ENCODE measurements at places on chromosomes 7 and 10. TPM values are rescaled to one million over a fixed set of nuclear protein-coding genes. Genes with fewer than 3 reads are reported as not detected.

GRCh38 chr7:135747366-135747765, 1.2 kb downstream of the FAM180A start:
- no peaks in the 10 kb centered on the region for H3K36me3 ChIP-seq
- peaks cover 1% of the 10 kb centered on the region for H3K27me3 ChIP-seq
- H3K4me3 ChIP-seq: no peak overlapping the region

- H3K27me3 ChIP-seq: no peaks in the 10 kb centered on the region
- H3K4me1 ChIP-seq: peaks cover 18% of the 10 kb centered on the region
- no peak overlapping the region for H3K4me3 ChIP-seq
- DNase-seq: peak; percentile 56
- peaks cover 7% of the 10 kb centered on the region for H3K36me3 ChIP-seq
Measured at GRCh38 chr7:29105752-29106668, 40.3 kb downstream of the CPVL start.

GRCh38 chr10:31912898-31913850, 15.5 kb downstream of the ARHGAP12 start:
- no peak overlapping the region for H3K4me3 ChIP-seq
- peak; percentile 38 for DNase-seq
- H3K4me1 ChIP-seq: peaks cover 47% of the 10 kb centered on the region
- no peaks in the 10 kb centered on the region for H3K27me3 ChIP-seq
- H3K36me3 ChIP-seq: peaks cover 6% of the 10 kb centered on the region
- H3K27ac ChIP-seq: peak overlapping the region; percentile 29

DNA sequence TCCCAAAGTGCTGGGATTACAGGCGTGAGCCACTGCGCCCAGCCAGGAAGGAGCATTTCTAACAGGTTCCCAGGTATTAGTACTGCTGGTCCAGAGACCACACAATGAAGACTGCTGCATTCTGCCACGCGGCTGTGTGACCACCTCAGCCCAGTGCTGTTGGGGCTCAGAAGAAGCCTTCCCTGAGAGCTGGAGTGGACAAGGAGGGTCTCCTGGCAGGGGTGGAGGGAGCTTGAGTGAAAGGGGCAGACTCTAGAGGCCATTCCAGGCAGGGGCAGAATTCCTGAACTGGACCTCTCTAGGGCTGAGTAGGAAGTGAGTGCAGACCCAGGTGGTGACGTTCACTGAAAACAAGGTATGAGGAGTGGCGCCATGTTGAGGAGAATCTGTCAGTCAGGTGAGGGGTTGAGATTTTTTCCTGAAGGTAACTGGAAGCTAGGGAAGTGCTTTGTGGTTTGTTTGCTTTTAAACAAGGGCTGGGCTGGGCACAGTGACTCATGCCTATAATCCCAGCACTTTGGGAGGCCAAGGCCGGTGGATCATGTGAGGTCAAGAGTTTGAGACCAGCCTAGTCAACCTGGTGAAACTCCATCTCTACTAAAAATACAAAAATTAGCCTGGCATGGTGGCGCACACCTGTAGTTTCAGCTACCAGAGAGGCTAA, 67.6 kb downstream of the TACC2 start:
- H3K27me3 ChIP-seq: no peaks in the 10 kb centered on the region
- peaks cover 9% of the 10 kb centered on the region for H3K36me3 ChIP-seq
- no peak overlapping the region for H3K4me3 ChIP-seq
- peak overlapping the region; percentile 30 for H3K27ac ChIP-seq

DNA sequence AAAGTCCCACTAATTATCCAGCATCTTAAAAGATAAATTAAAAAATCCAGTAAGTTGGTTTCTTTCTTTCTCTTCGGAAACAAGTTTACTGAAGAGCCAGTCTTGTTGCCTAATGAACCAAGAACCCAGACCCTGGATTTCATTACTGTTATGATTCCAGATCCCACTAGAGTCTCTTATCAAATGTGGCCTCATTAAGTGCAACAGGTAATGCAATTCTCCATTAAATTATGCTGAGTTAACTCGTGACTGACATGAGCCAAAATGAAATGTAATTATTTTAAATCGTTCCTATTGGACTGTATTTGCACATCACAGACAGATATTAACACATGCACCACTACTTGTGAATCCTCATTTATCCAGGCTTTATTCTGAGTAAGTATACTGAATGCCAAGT, 115.6 kb downstream of the NXPH1 start:
- DNase-seq: no peak
- no peaks in the 10 kb centered on the region for H3K36me3 ChIP-seq
- no peak overlapping the region for H3K27ac ChIP-seq
- no peak overlapping the region for H3K4me3 ChIP-seq

- peak; percentile 63 for DNase-seq
- H3K36me3 ChIP-seq: peaks cover 2% of the 10 kb centered on the region
- no peak overlapping the region for H3K4me3 ChIP-seq
- no peaks in the 10 kb centered on the region for H3K27me3 ChIP-seq
- peaks cover 31% of the 10 kb centered on the region for H3K4me1 ChIP-seq
Measured at GRCh38 chr10:131983780-131984179, 2.1 kb upstream of the BNIP3 start.

DNA sequence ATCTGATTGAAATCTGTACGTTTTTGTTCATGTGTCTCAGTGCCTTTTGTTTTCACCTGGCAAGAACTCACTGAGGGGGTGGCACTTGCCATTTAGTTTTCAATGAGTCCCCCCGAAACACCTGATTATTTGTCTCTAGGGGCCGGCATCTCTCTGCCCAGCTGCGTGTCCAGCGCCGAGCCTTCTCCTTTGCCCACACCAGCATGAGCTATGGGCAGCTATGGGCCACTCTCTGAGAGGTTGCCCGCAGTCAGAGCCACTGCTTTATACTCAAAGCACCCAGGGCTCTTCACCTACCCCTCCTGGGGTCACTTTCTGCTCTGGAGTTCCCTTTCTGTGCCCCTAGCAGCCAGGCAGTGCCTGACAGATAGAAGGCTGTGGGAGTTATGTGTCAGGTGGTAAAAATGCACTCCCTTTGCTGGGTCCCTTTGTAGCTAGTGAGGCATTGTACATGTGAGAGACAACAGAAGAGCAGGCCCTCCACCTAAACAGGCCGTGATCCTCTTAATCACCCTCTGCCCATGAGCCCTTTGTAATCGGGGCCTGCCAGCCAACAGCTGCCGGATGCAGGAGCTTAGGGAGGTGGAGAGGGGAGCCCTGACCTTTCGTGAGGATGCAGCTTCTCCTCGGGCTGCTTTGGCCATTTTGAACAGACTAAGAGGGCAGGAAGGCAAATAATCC, 133.1 kb upstream of the NPS start:
- no peak overlapping the region for H3K27ac ChIP-seq
- no peak overlapping the region for H3K4me3 ChIP-seq
- no peaks in the 10 kb centered on the region for H3K4me1 ChIP-seq
- no peaks in the 10 kb centered on the region for H3K27me3 ChIP-seq

DNA sequence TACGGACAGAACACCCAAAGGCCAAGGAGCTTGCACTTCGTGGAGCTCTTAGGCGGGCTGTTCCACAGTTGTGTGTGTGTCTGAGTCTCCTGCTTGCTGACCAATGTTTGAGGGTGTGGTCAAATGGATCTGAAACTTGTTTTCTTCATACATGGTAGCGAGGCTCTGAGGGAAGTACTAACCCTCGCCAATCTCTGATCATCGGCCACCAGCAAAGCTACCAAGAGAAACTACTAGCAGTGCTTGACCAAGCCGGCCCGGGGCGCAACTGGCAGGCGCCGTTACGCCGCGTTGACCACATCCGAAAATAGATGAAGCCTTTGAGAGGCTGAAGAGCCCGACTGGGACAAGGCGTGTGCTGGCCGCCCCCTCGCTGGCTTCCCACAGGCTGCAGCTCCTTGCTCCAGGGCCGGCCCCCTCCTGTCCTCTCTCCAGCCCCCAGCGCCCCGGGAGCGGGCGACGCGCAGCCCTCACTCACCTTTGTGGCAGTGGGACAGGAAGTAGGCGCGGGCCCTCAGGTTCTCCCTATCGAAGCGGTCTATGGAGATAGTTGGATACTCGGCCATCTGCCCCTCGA, 384 bp downstream of the DCLRE1C start:
- H3K27ac ChIP-seq: peak overlapping the region; percentile 85
- no peaks in the 10 kb centered on the region for H3K27me3 ChIP-seq
- H3K4me1 ChIP-seq: peaks cover 47% of the 10 kb centered on the region
- no peaks in the 10 kb centered on the region for H3K36me3 ChIP-seq
- no peak for DNase-seq

GRCh38 chr10:48598243-48598935, 6.5 kb downstream of the ARHGAP22 start:
- 0 out of 3 replicates have a peak, but pooled peaks cover 6% of the 10 kb centered on the region for H3K27me3 ChIP-seq
- no peak overlapping the region for H3K4me3 ChIP-seq
- H3K27ac ChIP-seq: no peak overlapping the region
- no peaks in the 10 kb centered on the region for H3K36me3 ChIP-seq
- no peaks in the 10 kb centered on the region for H3K4me1 ChIP-seq

GRCh38 chr7:154947604-154948003, 55.3 kb downstream of the PAXIP1 start:
- no peaks in the 10 kb centered on the region for H3K27me3 ChIP-seq
- peaks cover 6% of the 10 kb centered on the region for H3K4me1 ChIP-seq
- no peak overlapping the region for H3K27ac ChIP-seq
- H3K36me3 ChIP-seq: peaks cover 6% of the 10 kb centered on the region

DNA sequence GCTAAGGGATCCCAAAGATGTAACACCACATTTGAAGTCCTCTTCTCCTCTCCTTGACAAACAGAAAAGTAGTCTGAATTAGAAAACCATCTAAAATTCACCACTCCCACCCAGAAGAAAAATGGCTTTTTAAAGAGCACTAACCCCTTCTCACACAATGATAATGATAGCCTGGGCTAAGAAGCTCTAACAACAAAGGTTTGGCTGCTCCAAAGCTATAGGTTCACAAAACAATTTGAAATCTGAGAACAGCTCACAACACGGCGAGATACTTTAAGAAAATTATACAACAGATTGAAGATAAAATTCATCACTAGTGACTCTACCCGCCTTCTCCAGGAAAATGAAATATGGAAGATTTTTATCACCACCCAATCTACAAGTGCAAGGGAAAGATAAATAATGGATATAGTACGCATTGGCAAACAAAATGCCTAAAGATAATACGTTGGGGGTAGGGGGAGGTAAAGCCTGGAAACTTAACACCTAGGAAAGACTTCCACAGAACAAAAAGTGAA, 7.4 kb downstream of the ITGB1 start:
- H3K4me1 ChIP-seq: peaks cover 100% of the 10 kb centered on the region
- no peak for DNase-seq
- no peaks in the 10 kb centered on the region for H3K27me3 ChIP-seq
- no peak overlapping the region for H3K4me3 ChIP-seq

DNA sequence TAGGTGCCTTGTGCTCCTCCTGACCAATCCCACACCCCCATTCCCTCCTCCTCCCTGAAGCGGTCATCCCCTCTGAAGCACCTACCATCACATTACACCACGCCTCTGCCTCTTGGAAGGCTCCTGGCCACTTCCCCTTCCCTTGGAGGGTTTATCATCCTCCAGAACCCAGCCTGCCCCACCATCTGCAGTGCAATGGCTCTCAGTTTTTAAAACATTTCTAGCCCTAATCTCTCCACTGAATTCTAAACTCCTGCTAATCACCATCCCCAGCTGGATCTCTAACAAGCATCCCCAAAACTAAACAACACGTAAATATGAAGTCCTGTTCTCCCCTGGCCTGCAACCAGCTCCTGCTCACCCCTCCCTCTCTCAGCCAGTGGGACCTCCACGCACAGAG, 70.6 kb downstream of the PIP4K2A start:
- H3K27me3 ChIP-seq: no peaks in the 10 kb centered on the region
- no peaks in the 10 kb centered on the region for H3K4me1 ChIP-seq
- H3K4me3 ChIP-seq: no peak overlapping the region
- no peak for DNase-seq

DNA sequence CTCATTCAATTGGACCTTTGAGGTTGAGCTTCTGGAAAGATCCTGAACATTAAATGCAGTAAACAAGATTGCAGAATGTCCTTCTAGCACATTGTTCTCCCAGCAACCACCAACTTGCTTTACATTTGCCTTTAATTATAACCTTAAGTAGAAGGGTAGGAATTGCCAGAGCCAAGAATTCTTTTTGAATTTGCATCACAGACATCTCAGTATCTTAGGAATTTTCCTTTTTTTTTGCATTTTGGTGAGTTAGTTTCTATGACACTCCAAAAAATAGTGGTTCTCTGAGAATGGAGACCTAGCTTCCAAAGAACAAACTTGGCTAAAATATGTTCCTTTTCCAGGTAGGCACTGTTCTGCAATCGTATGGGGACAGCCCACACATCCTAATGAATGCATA, 456.0 kb downstream of the GATA3 start:
- H3K4me1 ChIP-seq: no peaks in the 10 kb centered on the region
- DNase-seq: no peak
- no peak overlapping the region for H3K27ac ChIP-seq
- no peaks in the 10 kb centered on the region for H3K36me3 ChIP-seq
- peaks cover 2% of the 10 kb centered on the region for H3K27me3 ChIP-seq
- no peak overlapping the region for H3K4me3 ChIP-seq

DNA sequence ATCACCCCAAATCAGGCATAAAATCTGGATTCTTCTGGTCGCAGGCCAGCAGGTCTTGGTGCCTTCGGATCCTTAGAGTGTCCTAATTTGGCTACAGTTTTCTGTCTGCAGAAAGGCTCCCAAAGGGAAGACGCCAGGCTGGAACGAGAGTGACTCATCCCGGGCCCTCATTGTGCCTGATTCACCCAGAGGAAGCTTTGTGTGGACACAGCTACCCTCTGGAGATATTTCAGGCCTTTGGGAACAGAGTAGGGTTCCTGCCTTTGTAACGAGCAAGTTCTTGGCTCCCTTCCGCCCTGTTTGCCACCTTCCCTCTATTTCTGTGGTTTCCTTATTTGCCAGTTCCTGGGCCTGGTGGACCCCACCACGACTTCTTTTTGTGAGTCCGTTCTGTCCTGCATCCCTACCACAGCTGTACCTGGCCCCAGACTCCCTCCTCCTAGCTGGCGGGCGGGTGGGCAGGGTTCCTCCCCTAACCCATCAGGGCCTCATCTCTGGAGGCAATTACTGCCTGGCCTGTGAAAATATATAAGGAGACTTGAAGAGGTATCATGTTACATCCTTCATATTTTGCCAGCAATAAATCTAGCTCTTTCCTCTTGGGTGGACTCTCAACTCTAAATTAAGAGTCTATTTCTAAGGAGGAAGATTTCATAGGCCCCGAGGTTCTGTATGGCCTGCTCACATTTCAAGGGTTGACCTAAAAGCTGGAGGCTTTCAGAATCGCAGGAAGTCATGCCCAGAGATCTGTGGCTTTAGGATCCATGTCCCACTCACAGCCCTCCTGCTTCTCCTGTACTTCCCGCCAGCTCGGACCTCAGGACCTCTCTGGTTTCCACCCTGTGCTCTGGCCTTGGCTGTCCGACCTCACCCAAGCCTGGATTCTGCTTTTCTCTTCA, 219.2 kb upstream of the ZNF32 start:
- no peak overlapping the region for H3K27ac ChIP-seq
- no peaks in the 10 kb centered on the region for H3K36me3 ChIP-seq

DNA sequence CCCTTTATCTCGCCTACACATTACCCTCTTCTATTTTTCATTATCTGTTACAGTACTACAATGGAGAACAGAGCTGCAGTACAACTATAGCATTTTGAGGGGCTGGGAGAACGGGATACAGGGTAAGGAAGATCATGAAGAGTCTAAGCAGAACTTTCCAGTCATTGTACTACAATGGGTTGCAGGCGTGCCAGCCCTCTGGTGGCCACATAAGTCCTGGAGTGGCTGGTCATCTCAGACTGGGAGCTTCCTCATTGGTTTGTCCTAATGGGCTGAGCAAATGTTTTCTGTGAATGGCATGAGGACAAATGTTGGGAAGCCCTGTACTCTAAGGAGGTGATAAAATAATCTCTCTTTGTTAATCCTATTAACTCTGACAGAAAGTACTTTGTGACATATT, 33.0 kb downstream of the TMEM106B start:
- H3K4me3 ChIP-seq: no peak overlapping the region
- no peaks in the 10 kb centered on the region for H3K36me3 ChIP-seq
- H3K27ac ChIP-seq: no peak overlapping the region
- DNase-seq: peak; percentile 43

The CUBN gene
- 0.27 TPM for total RNA-seq

The SRGN gene
- total RNA-seq: not detected

The NXPH1 gene
- total RNA-seq: not detected

The ADRB1 gene
- total RNA-seq: 0.07 TPM

The MYPN gene
- not detected for total RNA-seq

The ZNF467 gene
- total RNA-seq: not detected

The ORC5 gene
- 18.6 TPM for total RNA-seq

The FAM170B gene
- not detected for total RNA-seq

All from HepG2 (cell line).